ENCODE measurements at places on chromosomes 3 and 15.

GRCh38 chr3:12708584-12709192, 44.8 kb upstream of the RAF1 start:
- no peak for DNase-seq

- no peak for DNase-seq
These were observed 8.1 kb downstream of the SPATA12 start for GRCh38 chr3:57068437-57069089.

GRCh38 chr3:160330109-160330508, 68.9 kb downstream of the IFT80 start:
- DNase-seq, result no peak

GRCh38 chr15:58666957-58667356, 82.5 kb downstream of the ADAM10 start:
- no peak for DNase-seq

GRCh38 chr15:90930861-90931574, 1.3 kb downstream of the HDDC3 start:
- DNase-seq, result no peak

- DNase-seq, result no peak
These were observed 24.2 kb downstream of the GRAMD2A start for GRCh38 chr15:72173401-72173800.

- DNase-seq, result no peak
These were observed 537.8 kb upstream of the DPPA4 start for GRCh38 chr3:109874896-109875708.

DNA sequence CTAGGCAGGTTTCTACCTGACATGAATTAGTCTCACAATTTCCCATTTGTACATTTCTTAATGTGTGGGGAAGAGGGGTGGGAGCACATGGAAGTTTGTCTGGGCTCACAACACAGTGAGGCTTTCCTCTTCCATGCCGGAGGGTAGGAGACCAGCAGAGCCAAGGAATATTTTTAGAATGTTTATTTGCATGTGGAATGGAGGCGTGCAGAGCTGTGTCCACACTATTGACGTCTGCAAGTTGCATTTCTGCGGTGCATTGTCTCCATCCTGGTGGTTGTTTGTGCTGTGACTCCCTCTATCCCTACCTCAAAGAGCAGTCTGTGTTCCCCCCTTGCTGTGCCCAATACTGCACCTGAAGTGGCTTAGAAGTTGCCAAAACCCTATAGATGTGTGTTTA, 103.1 kb upstream of the LRTM1 start:
- no peak for DNase-seq

GRCh38 chr3:62178739-62179600, 194.4 kb downstream of the FEZF2 start:
- no peak for DNase-seq

GRCh38 chr3:178709051-178709450, 172.8 kb downstream of the KCNMB2 start:
- DNase-seq, result no peak

GRCh38 chr15:95770196-95770595, 560.3 kb upstream of the NR2F2 start:
- DNase-seq, result no peak

DNA sequence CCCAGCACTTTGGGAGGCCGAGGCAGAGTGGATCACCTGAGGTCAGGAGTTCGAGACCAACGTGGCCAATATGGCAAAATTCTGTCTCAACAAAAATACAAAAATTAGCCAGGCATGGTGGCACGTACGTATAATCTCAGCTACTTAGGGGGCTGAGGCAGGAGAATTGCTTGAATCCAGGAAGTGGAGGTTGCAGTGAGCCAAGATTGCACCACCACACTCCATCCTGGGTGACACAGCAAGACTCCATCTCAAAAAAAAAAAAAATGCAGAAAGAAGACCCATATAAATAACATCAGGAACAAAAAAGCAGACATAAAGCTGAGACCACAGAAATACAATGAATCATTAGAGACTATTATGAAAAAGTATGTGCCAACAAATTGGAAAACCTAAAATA, 235.2 kb upstream of the VEPH1 start:
- DNase-seq, result no peak

DNA sequence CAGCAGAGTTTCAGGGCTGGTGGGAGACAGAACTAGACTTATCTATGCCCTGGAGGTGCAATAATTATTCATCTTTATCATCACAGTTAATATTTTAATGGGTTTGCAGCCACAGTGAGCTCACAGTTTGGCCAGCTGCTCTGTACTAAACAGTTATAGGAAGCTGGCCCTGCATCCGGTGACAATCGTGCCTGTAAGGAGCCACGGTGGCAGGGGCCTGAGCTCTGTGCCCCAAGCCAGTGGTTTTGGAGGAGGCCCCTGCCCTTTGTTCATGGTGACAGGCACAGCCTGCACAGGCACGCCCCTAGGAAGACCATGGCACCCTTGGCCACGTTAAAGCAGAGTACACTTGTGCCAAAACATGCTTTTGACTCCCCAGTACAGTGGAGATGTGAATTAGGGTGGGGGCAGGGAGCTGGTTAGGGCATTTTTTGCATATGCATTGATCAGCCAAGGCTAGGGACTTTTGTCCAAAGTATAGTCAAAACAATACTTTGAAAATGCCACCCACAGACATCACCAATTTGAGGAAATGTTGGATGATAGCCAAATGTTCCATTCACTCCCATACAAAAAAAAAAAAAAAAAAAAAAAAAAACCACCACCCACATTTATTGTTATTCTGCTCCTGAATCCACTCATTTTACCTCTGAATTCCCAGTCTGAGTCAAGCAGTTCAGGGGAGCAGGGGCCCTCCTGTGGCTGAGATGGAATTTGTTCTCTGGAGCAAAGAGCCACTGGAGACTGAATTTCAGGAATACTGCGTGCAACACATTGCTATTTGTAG, 3.4 kb upstream of the RFTN1 start:
- no peak for DNase-seq

GRCh38 chr3:126321490-126321889, 35.7 kb downstream of the KLF15 start:
- no peak for DNase-seq

DNA sequence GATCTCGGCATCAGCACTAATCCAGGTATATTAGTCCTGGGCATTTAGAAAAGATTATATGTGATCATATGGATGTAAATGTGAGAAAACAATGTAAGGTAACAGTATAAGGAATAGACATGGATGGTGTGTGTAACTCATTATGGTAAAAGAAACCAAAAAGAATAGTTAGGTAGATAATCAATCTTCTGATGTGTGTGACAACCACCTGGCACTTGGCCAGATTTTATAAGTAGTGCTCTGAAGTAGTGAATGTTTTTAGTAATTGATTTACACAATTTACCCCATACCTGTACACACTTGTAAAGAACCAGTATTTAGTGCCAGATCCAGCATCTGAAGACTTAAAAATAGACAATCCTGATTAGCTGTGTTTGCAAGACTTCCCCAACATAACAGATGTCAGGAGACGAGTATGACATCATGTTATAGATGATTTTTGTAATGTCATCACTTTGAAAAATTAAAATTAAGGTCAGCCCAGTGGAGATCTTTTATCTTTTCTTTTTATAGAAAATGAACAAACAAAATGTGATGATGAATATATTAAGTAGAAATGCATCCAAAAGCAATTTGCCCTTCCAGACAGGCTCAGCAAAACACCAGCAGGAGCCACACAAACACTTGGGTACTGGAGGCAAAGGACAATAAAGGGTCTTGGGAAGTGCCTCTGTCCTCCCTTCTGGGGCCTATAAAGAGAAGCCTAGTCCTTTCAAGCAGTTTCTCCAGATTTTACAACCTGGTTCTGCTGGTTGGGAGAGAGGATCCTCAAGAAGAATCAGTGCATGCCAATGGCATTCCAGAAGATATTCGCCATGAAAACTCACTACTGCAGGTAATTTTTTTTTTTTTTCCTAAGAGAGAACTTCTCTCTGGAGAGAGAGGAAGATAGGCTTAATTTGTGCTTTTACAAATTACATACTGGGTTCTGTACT, 140.7 kb downstream of the MECOM start:
- no peak for DNase-seq

DNA sequence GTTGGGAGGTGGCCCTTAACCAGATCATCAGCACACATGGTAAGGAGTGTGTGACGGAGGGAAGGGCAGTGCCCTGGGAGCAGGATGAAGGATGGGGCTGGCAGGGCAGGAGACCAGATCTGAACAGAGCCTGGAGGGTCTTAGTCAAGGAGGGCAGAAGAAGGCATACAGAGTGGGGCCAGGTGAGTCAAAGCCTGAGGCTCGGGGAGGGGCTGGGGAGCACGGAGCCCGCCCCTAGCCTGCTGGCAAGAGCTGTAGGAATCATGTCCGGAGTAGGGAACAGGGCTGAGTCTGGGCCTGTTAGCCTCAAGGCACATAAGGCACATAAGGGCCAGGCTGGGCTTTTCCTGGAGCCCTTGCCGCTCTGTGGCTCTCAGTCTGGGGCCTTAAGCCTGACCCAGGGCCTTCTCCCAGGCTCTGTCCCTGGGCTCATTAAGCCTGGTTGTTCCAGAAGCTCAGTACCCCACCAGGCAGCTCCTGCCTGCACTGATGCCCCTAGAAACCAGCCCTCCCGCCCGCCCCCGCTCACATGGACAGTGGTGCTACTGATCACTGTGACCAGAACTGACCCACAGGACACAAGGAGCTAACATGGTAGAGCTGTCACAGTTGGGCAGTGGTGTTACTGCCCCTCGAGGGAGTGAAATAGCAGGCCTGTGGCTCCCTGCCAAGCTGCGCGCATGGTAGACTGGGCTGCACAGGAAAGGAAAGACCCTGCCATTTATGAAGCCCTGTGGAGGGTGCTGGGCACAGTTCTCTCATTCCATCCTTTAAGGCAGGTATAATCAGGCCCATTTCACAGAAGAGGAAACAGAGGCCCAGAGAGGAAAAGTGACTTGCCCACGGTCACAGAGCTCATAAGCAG, 14.6 kb downstream of the ISG20 start:
- no peak for DNase-seq

DNA sequence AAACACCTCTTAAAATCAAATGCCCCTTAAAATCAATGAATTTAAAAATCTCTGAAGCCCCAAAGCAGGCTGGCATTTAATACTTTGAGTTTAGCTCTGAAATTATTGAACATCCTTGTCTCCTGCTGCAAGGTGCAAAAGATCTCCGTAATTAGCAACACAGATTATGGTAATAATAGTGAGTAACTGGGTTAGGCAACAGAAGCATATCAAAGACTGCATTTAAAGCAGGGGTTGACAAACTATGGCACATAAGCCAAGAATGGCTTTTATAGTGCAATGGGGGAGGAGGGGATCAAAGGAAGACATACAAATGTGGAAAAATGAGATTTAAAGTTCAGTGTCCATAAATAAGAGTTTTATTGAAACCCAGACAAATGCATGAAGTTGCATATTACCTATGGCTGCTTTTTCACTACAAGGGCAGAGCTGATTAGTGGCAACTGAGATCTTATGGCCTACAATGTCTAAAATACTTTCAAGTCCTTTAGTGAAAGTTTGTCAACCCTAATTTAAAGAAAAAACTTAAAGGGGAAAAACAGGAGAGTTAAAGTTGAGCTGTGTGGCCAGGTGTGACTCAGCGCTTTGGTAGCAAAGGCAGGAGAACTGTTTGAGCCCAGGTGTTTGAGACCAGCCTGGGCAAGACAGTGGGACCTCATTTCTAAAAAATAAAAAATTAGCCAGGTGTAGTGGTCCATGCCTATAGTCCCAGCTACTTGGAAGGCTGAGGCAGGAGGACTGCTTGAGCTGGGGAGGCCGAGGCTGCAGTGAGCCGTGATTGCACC, 157.6 kb downstream of the TBL1XR1 start:
- DNase-seq, result no peak

DNA sequence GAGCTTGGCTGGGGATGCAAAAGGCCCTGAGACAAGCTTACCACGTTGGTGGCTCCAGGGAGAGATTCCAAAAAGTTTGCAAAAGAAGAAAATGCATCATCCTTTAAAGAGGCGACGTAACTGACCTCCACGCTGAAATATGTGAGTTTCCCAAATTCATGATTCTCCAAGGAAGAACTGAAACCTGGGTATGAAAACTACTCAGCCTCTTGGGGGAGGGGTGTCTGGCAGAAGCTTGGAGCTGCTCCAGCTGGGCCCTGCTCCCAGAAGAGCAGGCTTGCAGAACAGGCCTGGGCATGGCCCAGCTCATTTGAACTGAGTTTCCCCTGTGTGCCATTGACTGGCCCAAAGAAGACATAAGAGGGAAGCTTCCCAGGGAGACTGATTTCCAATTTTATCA, 20.5 kb downstream of the CPN2 start:
- no peak for DNase-seq

- no peak for DNase-seq
These were observed 244.5 kb downstream of the RBMS3 start for GRCh38 chr3:29525254-29525881.

- DNase-seq, result no peak
These were observed 27.7 kb downstream of the ALDH1A2 start for GRCh38 chr15:58037723-58038301.

- no peak for DNase-seq
These were observed 1.1 kb downstream of the C2CD4B start for GRCh38 chr15:62164014-62164395.

- no peak for DNase-seq
These were observed 109.9 kb downstream of the IGF1R start for GRCh38 chr15:98758224-98758623.

GRCh38 chr15:58453931-58454793, 22.4 kb downstream of the LIPC start:
- DNase-seq, result no peak

DNA sequence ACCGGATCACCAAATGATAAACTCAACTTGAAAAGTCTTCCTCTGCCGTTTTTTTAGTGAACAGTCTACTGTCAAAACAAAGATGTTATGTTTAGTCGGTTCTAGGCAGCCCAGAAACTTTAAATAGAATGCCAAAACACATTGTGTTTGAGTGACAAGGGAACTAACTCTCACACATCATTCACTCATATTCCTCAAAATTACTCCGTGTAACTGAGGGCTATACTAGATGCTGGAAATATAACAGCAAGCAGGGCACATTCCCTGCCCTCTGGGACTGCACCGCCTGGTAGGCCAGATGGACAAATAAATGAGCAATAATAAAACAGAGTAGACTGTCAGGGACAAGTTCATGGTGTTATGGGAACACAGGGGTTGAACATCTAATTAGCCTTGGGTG, 251.4 kb downstream of the MAGI1 start:
- DNase-seq, result no peak

DNA sequence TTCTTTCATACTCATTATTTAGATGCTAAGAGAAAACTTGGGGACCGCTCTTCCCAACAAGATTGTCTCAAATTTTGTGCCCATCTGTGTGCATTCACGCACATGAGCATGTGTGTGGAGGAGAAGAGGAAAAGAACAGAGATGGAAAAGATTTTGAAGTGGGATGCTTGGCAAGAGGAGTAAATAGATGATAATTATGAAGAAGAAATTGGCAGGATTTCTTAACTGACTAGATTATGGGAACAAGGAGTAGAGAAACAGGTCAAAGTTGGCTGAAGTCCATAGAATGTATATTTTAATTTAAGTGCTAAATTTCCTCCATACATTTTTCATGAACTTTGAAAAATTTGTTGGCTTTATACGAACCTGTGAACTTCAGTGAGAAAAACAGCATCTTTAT, 100.1 kb downstream of the ZNF609 start:
- no peak for DNase-seq

DNA sequence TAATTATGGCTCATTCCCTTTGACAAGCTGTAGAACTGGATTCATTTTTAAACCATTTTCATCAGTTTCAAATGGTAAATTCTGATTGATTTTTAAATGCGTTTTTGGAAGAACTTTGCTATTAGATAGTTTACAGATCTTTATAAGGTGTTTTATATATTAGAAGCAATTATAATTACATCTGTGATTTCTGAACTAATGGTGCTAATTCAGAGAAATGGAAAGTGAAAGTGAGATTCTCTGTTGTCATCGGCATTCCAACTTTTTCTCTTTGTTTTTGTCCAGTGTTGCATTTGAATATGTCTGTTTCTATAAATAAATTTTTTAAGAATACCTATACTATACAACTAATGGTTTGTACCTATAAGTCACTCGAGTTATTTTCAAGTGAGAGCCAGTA, 62.7 kb downstream of the PXYLP1 start:
- DNase-seq, result no peak
